ENCODE measurements at places on chromosomes 11 and 22. TPM values are rescaled to one million over a fixed set of nuclear protein-coding genes. Genes with fewer than 3 reads are reported as not detected.

Gene XNDC1N
- total RNA-seq = 3.9 TPM

Gene GRM5
- 0.33 TPM for total RNA-seq

Gene MS4A1
- 0.07 TPM for total RNA-seq

Gene RASL10A
- 1.4 TPM for total RNA-seq

Gene PLXNB2
- 265 TPM for total RNA-seq

Gene SMTNL1
- total RNA-seq = not detected

DNA sequence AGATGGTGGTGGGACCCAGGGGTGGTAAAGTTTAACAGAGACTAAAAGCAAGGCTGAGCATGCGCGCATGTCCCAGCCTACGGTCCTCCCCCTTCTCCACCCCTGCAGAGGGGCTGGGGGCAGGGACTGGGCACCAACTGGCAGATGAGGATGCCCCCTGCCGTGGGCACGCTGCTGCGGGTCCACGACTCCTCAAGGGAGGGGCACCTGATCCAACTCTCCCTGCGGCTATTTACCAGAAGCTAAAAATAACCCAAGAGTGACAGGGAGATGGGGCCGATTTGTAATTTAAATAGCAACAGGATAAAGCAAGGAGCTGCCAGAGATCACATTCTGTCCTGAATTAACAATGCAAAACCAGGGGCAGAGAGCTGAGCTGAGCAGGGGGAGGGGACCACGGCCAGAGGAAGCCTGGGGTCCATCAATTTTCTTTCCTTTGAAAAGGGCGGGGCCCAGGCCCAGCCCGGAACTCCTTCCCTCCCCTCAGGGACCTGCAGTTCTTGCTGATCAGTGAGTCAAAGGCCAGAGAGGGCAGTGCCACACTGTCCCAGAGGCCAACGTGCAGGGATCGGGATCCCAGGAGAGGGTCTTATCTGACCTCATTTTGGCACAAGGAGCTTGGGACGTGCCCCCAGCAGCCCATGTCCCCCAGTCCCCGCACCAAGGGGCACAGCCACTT, 8.1 kb upstream of the DGKZ start:
- no peaks in the 10 kb centered on the region for H3K36me3 ChIP-seq
- H3K4me1 ChIP-seq = peaks cover 23% of the 10 kb centered on the region
- peaks cover 2% of the 10 kb centered on the region for H3K27me3 ChIP-seq
- no peak overlapping the region for H3K4me3 ChIP-seq

- H3K36me3 ChIP-seq = no peaks in the 10 kb centered on the region
- peaks cover 41% of the 10 kb centered on the region for H3K27me3 ChIP-seq
- no peak overlapping the region for H3K27ac ChIP-seq
- H3K4me1 ChIP-seq = no peaks in the 10 kb centered on the region
- no peak for DNase-seq
These were observed 62.9 kb downstream of the CRYBB2 start for GRCh38 chr22:25282346-25282670.

DNA sequence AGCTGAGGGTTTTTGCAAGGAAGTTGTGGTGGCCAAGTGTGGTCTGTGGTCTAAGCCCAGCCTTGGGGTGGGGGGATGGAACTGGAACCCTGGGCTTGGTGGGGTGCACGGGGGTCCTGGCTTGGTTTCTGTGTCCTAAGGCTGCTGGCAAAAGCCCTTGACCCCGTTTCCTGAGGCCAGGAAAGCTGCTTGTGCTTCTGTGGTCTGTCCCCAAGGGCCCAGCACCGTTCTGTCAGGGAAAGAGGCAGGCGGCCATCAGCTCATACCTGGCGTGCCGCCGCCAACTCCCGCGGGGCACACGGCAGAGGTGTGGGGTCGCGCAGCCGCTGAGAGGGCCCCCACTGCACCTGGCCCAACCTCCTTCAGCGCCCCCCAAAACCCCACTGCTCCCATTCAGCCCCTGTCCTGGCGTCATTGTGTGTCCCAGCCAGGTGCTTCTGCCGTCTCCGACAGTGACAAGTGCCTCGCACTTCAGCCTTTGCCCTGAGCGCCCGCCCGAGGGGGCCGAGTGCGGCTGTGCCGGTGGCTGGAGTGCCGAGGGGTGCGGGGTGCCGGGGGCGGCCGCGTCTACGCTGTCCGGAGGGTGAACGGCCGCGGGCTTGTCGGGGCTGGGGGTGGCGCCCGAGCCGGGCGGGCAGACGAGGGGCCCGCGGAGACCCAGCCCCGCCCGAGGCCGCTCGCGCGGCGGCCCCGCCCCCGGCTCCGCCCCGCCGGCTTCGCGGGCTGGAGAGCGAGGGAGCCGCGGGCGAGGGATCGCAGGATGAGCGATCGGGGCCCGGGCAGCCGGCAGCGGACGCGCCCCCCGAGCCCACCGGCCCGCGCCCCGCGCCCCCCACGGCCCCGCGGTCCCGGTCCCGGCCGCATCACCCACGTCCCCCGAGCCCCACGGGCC, at the start of gene CNIH2:
Gene CNIH2, plus strand, starts transcription at position 705 of the 892 bp plus-strand sequence. CDS start 282 bp downstream, outside the sequence.
- H3K27ac ChIP-seq = no peak within 1 kb of the TSS
- no peak within 1 kb of the TSS for H3K4me3 ChIP-seq
- no peaks in the 10 kb centered on the region for H3K36me3 ChIP-seq
- H3K27me3 ChIP-seq = no peaks in the 10 kb centered on the region

GRCh38 chr11:47415949-47416472, 7.6 kb downstream of the SLC39A13 start:
- DNase-seq = peak; percentile 88
- no peak overlapping the region for H3K4me3 ChIP-seq
- H3K27ac ChIP-seq = no peak overlapping the region

DNA sequence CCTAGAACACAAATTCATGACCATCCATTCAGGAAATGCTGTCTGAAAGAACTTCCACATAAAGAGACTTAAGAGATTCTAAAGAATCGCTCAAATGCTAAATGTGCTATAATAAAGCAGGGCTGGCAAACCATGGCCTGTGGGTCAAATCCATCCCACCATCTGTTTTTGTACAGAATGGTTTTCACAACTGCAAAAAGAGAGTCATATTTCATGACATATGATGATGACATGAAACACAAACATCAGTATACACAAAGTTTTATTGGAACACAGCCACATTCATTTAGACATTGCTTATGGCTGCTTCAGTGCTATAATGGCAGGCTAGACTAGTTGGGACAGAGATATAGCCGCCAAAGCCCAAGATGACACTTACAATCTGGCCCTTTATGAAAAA, 85.1 kb downstream of the RRAS2 start:
- H3K4me1 ChIP-seq = no peaks in the 10 kb centered on the region
- no peaks in the 10 kb centered on the region for H3K36me3 ChIP-seq
- H3K4me3 ChIP-seq = no peak overlapping the region
- DNase-seq = no peak
- no peaks in the 10 kb centered on the region for H3K27me3 ChIP-seq
- H3K27ac ChIP-seq = no peak overlapping the region

GRCh38 chr11:35141571-35141971, 2.6 kb downstream of the CD44 start:
- no peak overlapping the region for H3K27ac ChIP-seq
- peaks cover 20% of the 10 kb centered on the region for H3K4me1 ChIP-seq
- DNase-seq = peak; percentile 41
- H3K4me3 ChIP-seq = no peak overlapping the region
- H3K27me3 ChIP-seq = no peaks in the 10 kb centered on the region

DNA sequence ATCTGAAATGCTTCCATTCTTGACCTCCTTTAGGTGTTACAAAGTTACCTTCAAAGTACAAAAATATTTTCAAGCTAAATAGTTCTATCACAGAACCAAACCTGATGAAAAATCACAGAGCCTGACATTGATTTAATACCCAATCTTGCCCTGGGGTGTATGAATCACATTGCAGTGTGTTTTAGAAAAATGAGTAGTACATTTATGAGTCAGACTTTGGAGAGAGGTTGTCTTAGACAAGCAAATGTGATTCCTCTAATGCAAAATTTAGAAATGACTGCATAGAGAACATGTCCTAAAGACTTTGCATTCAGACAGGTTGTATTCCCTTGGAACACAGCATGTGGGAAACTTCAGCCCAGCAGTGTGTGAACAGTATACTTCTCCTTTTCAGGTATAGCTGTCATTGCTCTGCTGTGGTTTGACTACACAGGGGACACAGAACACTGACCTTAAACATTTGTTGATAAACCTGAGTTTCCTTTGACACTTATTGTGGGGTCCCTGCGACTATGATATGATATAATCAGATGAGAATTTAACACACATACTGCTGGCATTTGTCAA, 972.1 kb downstream of the JRKL start:
- no peaks in the 10 kb centered on the region for H3K4me1 ChIP-seq
- no peaks in the 10 kb centered on the region for H3K27me3 ChIP-seq
- H3K27ac ChIP-seq = no peak overlapping the region
- no peaks in the 10 kb centered on the region for H3K36me3 ChIP-seq

GRCh38 chr11:765025-765801, 12.1 kb downstream of the GATD1 start:
- no peak overlapping the region for H3K4me3 ChIP-seq
- H3K36me3 ChIP-seq = peaks cover 70% of the 10 kb centered on the region
- DNase-seq = peak; percentile 77
- no peaks in the 10 kb centered on the region for H3K27me3 ChIP-seq
- H3K4me1 ChIP-seq = no peaks in the 10 kb centered on the region

GRCh38 chr11:70140711-70141485, 62.2 kb upstream of the FADD start:
- no peak for DNase-seq
- peaks cover 10% of the 10 kb centered on the region for H3K27me3 ChIP-seq
- H3K4me1 ChIP-seq = no peaks in the 10 kb centered on the region
- no peak overlapping the region for H3K4me3 ChIP-seq
- no peaks in the 10 kb centered on the region for H3K36me3 ChIP-seq

GRCh38 chr11:111347002-111347722, 31.9 kb downstream of the POU2AF1 start:
- H3K36me3 ChIP-seq = no peaks in the 10 kb centered on the region
- H3K27me3 ChIP-seq = peaks cover 6% of the 10 kb centered on the region
- H3K27ac ChIP-seq = no peak overlapping the region
- H3K4me1 ChIP-seq = peaks cover 9% of the 10 kb centered on the region
- no peak overlapping the region for H3K4me3 ChIP-seq
- no peak for DNase-seq

- no peak overlapping the region for H3K27ac ChIP-seq
- H3K27me3 ChIP-seq = no peaks in the 10 kb centered on the region
- no peaks in the 10 kb centered on the region for H3K36me3 ChIP-seq
- no peaks in the 10 kb centered on the region for H3K4me1 ChIP-seq
- H3K4me3 ChIP-seq = no peak overlapping the region
These were observed 13.7 kb upstream of the LIN7C start for GRCh38 chr11:27520226-27520625.

DNA sequence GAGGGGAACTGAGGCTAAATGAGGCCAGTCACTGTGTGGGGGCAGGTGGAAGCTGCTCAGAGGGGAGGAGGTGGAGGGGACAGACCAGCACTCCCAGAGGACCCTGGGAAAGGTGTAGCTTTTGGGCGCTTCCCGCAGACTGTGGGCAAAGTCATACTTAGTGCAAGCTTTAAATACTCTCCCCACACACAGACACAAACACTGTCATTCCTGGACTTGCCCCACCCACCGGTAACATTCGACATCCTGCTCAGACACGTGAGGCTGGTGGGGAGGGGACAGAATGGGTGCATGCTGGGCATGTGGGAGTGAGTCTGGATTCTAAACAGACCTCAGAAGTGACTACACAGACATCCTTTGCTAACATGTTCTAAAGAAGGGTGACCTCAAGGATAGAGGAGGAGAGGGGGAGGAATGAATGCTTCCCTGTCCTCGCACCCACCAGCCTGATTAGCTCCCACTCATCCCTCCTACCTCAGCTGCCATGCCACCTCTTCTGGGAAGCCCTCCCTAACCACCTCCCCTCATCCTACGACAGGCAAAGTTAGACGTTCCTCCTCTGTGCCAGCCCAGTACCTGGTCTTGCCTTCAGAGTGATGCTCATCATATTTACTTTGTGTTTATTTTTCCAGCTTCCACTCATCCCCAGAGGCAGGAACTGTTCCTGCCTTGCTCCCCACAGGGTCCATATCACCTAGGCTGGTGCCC, 22.2 kb downstream of the TSKU start:
- no peak overlapping the region for H3K27ac ChIP-seq
- DNase-seq = peak; percentile 49
- peaks cover 4% of the 10 kb centered on the region for H3K4me1 ChIP-seq
- H3K36me3 ChIP-seq = no peaks in the 10 kb centered on the region
- H3K4me3 ChIP-seq = no peak overlapping the region
- no peaks in the 10 kb centered on the region for H3K27me3 ChIP-seq

DNA sequence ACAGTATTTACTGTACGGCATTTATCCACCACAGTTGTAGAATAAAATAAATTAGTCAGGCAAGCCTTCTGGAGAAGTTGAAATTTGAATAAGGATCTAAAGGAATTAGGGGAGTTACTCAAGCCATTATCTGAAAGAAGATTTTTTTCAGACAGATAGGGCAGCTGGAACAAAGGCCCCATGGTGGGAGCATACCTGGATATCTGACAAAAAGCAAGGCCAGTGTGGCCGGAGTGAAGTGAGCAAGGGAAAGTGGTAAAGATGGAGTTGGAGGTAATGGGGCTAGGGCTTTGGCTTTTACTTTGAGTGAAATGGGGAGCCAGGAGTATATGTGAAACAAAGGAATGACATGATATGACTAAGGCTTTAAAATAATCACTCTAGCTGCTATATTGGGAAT, 45.7 kb upstream of the PSMA1 start:
- no peaks in the 10 kb centered on the region for H3K27me3 ChIP-seq
- DNase-seq = no peak
- no peak overlapping the region for H3K4me3 ChIP-seq

DNA sequence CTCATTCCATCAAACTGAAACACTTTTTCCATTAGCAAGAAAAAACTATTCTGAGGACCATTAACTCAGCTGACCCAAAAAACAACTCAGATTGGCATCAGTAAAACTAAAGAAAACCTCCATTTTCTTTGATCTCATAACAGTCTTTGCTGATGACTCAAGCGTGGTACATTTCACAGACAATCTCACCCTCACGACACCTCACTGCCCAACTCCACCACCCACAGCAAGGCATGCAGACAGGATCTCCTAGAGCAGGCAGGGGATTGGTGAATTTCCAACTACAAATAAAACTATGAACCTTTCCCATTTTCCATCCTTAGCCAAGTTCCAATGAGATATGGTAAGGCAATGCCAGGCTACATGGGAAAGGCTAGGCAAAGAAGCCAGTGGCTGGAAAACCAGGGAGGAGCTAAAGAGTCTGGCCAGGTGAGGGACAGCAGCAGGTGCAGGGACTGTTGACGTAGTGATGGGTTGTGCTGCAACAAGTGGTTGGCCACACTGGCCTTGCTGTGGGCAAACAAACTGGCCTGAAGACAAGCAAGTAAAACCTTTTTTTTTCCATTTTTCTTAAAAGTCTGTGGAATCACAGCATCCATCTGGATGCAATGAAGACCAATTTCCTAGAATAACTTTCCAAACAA, 97.2 kb downstream of the SERGEF start:
- H3K27me3 ChIP-seq = no peaks in the 10 kb centered on the region
- H3K4me1 ChIP-seq = peaks cover 3% of the 10 kb centered on the region
- H3K4me3 ChIP-seq = no peak overlapping the region
- no peak overlapping the region for H3K27ac ChIP-seq
- H3K36me3 ChIP-seq = no peaks in the 10 kb centered on the region
- DNase-seq = no peak

- DNase-seq = no peak
- no peaks in the 10 kb centered on the region for H3K36me3 ChIP-seq
- H3K27me3 ChIP-seq = no peaks in the 10 kb centered on the region
- H3K4me1 ChIP-seq = peaks cover 21% of the 10 kb centered on the region
These were observed 42.4 kb upstream of the WEE1 start for GRCh38 chr11:9530901-9531625.
